ENCODE measurements at places on chromosomes 12 and 14.

GRCh38 chr14:53881161-53881871 is 75.3 kb downstream of the BMP4 start:
- no peak for DNase-seq

DNA sequence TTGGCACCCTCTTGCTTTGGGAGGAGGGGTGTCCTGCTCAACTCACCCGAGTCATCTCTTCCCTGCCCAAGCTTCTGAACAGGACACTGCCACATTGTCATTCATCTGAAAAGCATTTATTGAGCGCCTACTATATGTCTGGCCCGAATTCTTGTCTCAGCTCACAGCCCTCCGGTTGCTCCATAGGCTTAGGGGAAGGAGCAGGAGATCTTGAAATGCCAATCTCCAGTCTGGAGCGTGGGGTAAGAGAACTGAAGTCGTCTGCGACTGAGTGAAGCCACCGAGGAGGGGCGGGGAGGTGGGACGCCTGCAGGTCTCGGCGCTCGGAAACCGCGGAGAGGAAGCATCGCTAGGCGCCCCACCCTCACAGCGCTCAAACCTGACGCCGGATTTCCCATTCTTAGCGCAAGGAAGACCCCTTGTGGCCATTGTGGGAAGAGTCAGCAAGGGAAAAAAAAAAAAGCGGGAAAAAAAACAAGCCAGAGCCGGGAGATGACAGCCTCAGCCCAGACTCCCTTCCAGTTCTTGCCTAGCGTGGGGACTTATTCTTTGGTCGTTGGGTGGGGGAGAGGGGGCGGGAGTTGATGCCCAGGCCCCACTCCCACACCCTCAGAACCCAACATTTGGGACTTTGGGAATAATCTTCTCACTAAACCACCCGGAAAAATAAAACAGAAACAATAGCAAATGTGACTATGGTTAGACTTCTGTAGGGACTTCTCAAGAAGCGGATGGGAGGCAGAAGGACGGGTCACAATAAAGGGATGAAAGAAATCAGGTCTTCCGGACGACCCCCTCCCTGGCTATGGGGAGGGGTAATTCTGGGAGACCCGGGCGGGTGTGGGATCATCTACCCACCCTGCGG is 28.2 kb upstream of the SMUG1 start:
- peak; percentile 71 for DNase-seq

DNA sequence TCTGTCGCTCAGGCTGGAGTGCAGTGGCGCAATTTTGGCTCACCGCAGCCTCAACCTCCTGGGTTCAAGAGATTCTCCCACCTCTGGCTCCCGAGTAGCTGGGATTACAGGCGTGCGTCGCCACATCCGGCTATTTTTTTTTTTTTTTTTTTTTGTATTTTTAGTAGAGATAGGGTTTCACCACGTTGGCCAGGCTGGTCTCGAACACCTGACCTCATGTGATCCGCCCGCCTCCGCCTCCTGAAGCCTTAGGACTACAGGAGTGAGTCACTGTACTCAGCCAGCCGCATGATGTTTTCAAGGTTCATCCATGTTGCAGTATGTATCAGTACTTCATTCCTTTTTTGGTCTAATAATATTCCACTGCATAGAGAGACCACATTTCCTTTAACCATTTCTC is 2.4 kb upstream of the RNF34 start:
- no peak for DNase-seq

GRCh38 chr12:78145398-78145797 is 314.7 kb downstream of the NAV3 start:
- DNase-seq, result no peak

DNA sequence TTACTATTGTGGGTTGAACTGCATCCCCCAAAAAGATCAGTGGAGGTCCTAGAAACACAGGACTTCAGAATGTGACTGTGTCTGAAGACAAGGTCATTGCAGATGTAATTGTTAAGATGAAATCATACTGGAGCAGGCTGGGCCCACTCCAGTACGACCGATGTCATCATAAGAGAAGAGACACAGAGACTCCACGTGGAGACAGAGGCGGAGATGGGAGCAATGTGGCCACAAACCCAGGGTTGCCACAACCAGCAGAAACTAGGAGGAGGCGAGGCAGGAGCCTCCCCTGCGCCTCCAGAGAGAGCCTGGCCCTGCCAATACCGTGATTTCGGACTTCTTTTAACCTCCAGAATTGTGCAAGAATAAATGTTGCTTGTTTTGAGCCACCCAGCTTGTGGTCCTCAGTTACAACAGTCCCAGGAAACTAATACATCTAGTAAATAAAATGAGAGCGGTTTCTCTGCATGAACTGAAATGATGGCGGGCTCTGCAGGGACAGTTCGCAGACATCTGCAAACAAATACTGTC is 25.7 kb upstream of the FZD10 start:
- DNase-seq, result no peak

Measured in DMS153 (cell line).